Heart left ventricle (tissue), 16 donors: ENCODE measurements at places on chromosomes 11 and 22. TPM values are rescaled to one million over a fixed set of nuclear protein-coding genes. Genes with fewer than 3 reads are reported as not detected.

GRCh38 chr11:64268893-64269539 lies 15.4 kb downstream of the BAD start:
- peak overlapping the region; percentile 87 for H3K4me3 ChIP-seq
- H3K27me3 ChIP-seq, result no peaks in the 10 kb centered on the region
- peak overlapping the region; percentile 89 for H3K27ac ChIP-seq
- H3K36me3 ChIP-seq, result peaks cover 27% of the 10 kb centered on the region

- peak within 1 kb of the TSS; percentile 88 for H3K4me3 ChIP-seq
- peak; percentile 78 for DNase-seq
- no peaks in the 10 kb centered on the region for H3K27me3 ChIP-seq
- H3K4me1 ChIP-seq, result no peaks in the 10 kb centered on the region
- no peaks in the 10 kb centered on the region for H3K36me3 ChIP-seq
Observed at GRCh38 chr11:6419009-6419631, at the start of gene APBB1. Gene APBB1 (minus strand): TSS chr11:6419094. CDS start chr11:6411347, 7,747 bp downstream.

DNA sequence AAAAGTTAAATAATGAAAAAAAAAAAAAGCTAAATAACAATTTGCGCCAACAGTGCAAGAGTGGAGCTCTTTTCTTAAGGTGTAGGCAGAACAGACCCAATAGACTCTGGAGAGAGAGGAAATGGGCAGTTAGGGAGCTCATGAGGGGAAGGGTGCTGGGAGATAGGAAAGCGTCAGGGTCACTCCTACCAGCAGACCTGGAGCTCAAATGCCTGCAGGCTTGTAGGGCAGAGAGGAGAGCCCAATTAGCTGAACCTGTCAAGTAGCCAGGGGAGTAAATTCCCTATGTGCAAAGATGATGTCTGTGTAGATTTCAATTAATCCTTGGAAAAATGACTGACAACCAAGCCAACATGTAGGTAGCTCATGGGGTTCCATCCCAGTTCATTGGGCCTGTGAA lies 73.0 kb downstream of the RAB30 start:
- no peaks in the 10 kb centered on the region for H3K36me3 ChIP-seq
- peaks cover 57% of the 10 kb centered on the region for H3K4me1 ChIP-seq
- H3K27me3 ChIP-seq, result no peaks in the 10 kb centered on the region
- H3K4me3 ChIP-seq, result no peak overlapping the region

DNA sequence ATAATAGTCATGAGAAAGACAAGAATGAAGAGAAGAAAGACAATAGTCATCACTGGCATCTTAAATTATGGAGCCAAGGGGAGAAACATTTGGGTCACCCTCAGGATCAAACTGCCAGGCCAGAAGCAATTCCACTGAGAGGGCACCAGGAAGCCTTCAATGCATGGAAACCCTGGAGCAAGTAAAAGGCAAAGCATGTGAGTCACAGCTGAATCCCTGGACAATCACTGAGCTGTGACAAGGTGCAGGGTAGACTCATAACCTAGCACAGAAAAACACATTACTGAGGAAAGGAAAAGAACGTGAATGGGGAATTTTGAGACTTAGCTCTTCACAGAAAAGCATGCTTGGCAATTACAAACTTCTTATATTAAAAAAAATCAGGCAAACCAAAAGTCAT lies 1.6 kb downstream of the KCNJ1 start:
- no peaks in the 10 kb centered on the region for H3K36me3 ChIP-seq
- H3K27me3 ChIP-seq, result no peaks in the 10 kb centered on the region
- no peak overlapping the region for H3K27ac ChIP-seq
- H3K4me1 ChIP-seq, result peaks cover 3% of the 10 kb centered on the region

DNA sequence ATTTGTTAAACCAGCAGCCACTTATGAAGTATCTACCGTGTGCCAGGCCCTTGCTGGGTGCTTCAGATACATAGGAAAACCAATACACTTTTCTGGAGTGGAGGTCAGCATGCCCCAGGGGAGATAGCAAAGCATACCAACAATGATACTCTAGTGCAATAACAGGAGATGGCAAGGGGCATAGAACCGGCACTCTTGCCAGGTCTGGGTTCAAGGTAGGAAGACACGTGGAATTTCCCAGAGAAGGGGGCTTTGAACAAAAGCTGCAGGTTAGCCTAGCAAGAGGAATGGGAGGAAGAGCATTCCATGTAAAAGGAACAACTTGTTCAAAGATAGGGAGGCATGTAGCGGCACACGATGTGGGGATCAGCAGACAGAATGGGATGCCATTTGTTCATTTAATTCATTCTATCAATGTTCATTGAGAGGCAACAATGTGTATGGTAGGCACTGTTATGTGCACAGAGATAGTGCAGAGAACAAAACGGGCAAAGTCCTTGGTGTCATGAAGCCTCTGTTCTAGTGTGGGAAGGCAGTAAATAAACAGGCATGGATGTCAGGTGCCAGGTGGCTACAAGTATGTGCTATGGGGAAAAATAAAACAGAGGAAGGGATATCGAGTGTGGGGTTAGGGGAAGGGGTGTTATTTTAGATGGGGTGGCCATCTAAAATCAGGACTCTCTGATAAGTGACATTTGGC lies 162.6 kb upstream of the E2F8 start:
- H3K27me3 ChIP-seq, result no peaks in the 10 kb centered on the region
- no peak for DNase-seq
- no peaks in the 10 kb centered on the region for H3K36me3 ChIP-seq
- H3K4me1 ChIP-seq, result peaks cover 8% of the 10 kb centered on the region

HSPB2 gene
- 19.3 TPM for total RNA-seq

DNA sequence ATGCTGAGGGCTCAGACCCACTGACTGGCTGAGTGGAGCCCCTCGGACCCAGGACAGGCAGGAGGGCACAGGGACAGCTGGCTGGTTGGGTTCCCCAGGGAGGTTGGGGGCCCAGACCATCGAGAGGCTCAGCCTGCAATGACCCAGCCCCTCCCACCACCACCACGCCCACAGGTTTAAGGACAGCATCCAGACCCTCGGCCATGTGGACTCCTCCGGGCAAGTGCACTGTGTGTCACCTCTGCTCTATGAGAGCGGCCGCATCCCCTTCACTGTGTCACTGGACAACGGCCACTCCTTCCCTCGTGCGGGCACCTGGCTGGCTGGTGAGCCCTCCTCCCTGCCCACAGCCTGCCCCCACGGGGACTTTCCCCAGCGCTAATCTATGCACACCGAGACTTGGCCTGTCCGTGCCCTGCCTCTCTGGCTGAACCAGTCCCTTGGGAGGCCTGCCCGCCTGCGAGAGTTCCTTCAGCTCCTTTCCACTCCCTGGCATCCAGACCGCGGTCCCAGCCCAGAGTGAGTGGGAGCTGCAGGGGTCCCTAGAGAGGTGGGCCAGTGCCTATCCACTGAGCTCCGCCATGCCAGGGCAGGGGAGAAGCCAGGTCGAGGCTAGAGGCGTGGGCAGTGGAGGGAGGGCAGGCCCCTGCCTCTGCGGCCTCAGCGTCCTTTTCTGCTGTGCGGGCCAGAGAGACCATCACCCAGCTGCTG lies 2.2 kb downstream of the SUSD2 start:
- H3K27me3 ChIP-seq, result no peaks in the 10 kb centered on the region
- H3K4me1 ChIP-seq, result peaks cover 37% of the 10 kb centered on the region
- no peaks in the 10 kb centered on the region for H3K36me3 ChIP-seq
- no peak overlapping the region for H3K27ac ChIP-seq
- no peak for DNase-seq
- no peak overlapping the region for H3K4me3 ChIP-seq

GRCh38 chr11:18106688-18107087 lies 806 bp upstream of the SAAL1 start:
- peaks cover 15% of the 10 kb centered on the region for H3K36me3 ChIP-seq
- peaks cover 7% of the 10 kb centered on the region for H3K27me3 ChIP-seq
- H3K4me1 ChIP-seq, result peaks cover 12% of the 10 kb centered on the region
- H3K4me3 ChIP-seq, result no peak overlapping the region
- no peak overlapping the region for H3K27ac ChIP-seq
- no peak for DNase-seq

GPHA2 gene
- total RNA-seq, result not detected

KCNQ1OT1 gene
- 0.28 TPM for total RNA-seq

DNA sequence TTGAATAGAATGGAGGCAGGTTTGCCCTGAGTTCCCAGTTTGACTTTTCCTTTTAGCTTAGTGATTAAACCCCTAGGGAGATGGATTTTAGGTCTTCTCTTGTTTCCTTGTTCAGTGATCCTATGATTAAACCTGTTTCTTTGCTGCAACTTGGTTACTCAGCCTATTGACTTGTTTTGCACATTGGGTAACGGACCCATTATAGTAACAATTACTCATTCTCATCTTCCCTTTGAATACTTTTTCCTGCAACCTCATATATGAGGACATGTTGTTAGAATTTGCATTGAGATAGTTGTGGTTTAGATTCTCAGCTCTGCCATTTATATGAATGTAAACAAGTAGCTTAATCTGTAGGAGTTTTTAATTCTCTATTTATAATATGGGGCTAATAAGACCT lies 489.2 kb upstream of the CNTN5 start:
- no peak overlapping the region for H3K4me3 ChIP-seq
- no peak for DNase-seq
- no peaks in the 10 kb centered on the region for H3K4me1 ChIP-seq

- no peaks in the 10 kb centered on the region for H3K36me3 ChIP-seq
Observed at GRCh38 chr11:11580841-11581411, 40.9 kb downstream of the GALNT18 start.

GRCh38 chr11:47991266-47991830 lies 11.0 kb downstream of the PTPRJ start:
- no peak for DNase-seq
- peak overlapping the region; percentile 79 for H3K27ac ChIP-seq
- H3K36me3 ChIP-seq, result no peaks in the 10 kb centered on the region
- no peaks in the 10 kb centered on the region for H3K4me1 ChIP-seq

MN1 gene
- total RNA-seq, result 4.4 TPM

PRDM11 gene
- 15.6 TPM for total RNA-seq

MS4A12 gene
- not detected for total RNA-seq

- no peak for DNase-seq
- no peak overlapping the region for H3K27ac ChIP-seq
- no peaks in the 10 kb centered on the region for H3K36me3 ChIP-seq
- no peaks in the 10 kb centered on the region for H3K4me1 ChIP-seq
- no peaks in the 10 kb centered on the region for H3K27me3 ChIP-seq
Observed at GRCh38 chr11:90919332-90919731, 696.5 kb upstream of the CHORDC1 start.

- no peak for DNase-seq
- no peaks in the 10 kb centered on the region for H3K27me3 ChIP-seq
- H3K27ac ChIP-seq, result no peak overlapping the region
- peaks cover 2% of the 10 kb centered on the region for H3K4me1 ChIP-seq
- H3K36me3 ChIP-seq, result peaks cover 45% of the 10 kb centered on the region
Observed at GRCh38 chr22:23713696-23714595, 23.1 kb downstream of the RGL4 start.

DDIAS gene
- 3.5 TPM for total RNA-seq

GRCh38 chr11:123575441-123575840 lies 79.0 kb downstream of the SCN3B start:
- no peaks in the 10 kb centered on the region for H3K36me3 ChIP-seq
- no peak for DNase-seq
- no peaks in the 10 kb centered on the region for H3K4me1 ChIP-seq
- no peaks in the 10 kb centered on the region for H3K27me3 ChIP-seq
- H3K4me3 ChIP-seq, result no peak overlapping the region

DNA sequence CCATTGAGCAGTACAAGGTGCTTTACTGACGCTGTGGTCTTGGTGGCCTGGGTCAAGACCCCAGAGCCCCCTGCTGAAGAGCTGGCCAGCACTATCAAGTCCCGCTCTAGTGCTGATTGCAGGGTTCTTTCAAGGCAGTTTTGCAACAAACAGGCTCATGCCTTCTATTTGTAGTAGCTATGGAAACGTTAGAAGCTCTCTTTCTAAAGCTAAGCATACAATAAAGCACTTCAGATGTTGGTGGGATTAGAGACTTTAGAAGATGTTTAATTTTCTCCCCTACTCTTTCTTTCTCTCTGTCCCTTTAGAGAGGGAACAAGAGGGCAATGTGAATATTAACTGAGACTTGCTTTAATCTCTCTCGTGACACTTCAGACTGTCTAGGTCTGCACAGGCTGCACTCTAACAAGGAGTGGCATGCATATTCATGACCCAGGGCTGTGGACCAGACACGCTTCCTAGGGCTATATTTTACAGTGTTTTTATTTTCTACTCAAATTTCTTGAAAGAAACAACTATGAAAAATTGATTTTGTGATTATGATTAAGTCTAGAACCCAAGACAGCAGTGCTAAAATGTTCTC lies 138.6 kb downstream of the WNT7B start:
- H3K27me3 ChIP-seq, result no peaks in the 10 kb centered on the region
- no peak overlapping the region for H3K4me3 ChIP-seq
- DNase-seq, result no peak

- no peak for DNase-seq
- no peaks in the 10 kb centered on the region for H3K4me1 ChIP-seq
- H3K4me3 ChIP-seq, result no peak overlapping the region
- H3K27ac ChIP-seq, result no peak overlapping the region
Observed at GRCh38 chr11:3186166-3186953, 21.2 kb upstream of the OSBPL5 start.

DNA sequence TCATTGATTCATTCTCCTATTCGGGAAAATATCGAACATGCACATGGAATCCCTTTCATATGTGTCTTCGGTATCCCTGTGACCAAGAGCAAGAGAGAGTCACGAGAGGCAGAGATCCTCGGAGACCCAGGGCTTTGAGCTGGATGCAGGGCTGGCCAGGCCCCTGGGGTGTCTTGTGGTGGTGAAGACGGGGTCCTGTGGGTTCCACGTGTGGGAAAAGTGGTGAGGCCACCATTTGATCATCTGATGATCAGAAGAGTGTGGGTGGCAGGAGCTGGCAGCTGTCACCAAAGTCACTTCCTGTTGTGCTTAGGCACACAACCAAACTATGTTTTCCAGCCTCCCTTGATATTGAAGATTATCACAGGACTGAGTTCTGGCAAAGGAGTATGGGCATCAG lies 94.0 kb downstream of the BRD1 start:
- H3K27me3 ChIP-seq, result peaks cover 26% of the 10 kb centered on the region
- H3K4me1 ChIP-seq, result no peaks in the 10 kb centered on the region
- no peak overlapping the region for H3K27ac ChIP-seq
- no peak overlapping the region for H3K4me3 ChIP-seq
- DNase-seq, result no peak

P2RY6 gene
- 2.2 TPM for total RNA-seq

GRCh38 chr11:30116512-30116911 lies 99.7 kb upstream of the KCNA4 start:
- H3K4me1 ChIP-seq, result no peaks in the 10 kb centered on the region
- H3K4me3 ChIP-seq, result no peak overlapping the region
- no peaks in the 10 kb centered on the region for H3K36me3 ChIP-seq
- no peak overlapping the region for H3K27ac ChIP-seq

DNA sequence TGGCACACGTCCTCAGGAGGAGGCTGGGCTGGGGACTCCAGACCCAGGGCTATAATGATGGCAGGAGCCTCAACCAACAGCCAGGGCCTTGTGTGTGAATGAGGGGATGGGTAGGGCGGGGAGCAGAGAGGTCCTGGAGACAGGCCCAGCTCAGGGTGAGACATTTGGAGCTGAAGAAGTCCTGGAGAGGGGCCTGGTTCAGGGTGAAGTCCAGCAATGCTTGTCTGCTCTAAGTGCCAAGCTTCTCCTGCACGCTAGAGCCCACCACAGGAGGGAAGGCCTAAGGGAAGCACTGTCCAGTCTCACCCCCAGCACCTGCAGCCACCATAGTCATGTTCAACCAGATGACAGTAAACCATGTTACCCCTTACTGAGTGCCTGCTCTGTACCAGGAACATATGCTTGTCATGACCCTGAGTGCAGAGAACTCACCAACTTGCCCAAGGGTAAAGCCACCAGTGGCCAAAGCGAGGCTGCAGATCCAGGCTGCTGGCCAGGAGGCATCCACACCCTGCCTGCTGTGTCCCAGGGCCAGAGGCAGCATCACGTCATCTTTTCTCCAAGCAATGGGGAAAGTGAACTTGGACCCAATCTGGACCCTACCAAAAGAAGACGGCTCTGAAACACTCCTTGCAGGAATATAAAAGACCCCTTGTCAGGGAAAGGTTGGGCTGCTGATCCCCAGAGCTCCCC lies 24.0 kb downstream of the LMO1 start:
- no peak for DNase-seq
- no peak overlapping the region for H3K27ac ChIP-seq
- no peaks in the 10 kb centered on the region for H3K27me3 ChIP-seq
- H3K4me3 ChIP-seq, result no peak overlapping the region
- no peaks in the 10 kb centered on the region for H3K4me1 ChIP-seq
